Subcutaneous adipose tissue (tissue), 4 donors: ENCODE measurements at places on chromosomes 5 and 9. TPM values are rescaled to one million over a fixed set of nuclear protein-coding genes. Genes with fewer than 3 reads are reported as not detected.

Gene PCDHB5
- total RNA-seq, result 0.68 TPM

Gene FOXD4
- 0.38 TPM for total RNA-seq

Gene IL13
- not detected for total RNA-seq

Gene GPRIN1
- total RNA-seq, result 0.75 TPM

Gene MCTP1
- total RNA-seq, result 75.7 TPM

Gene FOXE1
- total RNA-seq, result not detected
